ENCODE measurements at places on chromosomes 2 and 18.
A peak's percentile ranks its signal among the peaks of the same experiment; 100 is the strongest.

DNA sequence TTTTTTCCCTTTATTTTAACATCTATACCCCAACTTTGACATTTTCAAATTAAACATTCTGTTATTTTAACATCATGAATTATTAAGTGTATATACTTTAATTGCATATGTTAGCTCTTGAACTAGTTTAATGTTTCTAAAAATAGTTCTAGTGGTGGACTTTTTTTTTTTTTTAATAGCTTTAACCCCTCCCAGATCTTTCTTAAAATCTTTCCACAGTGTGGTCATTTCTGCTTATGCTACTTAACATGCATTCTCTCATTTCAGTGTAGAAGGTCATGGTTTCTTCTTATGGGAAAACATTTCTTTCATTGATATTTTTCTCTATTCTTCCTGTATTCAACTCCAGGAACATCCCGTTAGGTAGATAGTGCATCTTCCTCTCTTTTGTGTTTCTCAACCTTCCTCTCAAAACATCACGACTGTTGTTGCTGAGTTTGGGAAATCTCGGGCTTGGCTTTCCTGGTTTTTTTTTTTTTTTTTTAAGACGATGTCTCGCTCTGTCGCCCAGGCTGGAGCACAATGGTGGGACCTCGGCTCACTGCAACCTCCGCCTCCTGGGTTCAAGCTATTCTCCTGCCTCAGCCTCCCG lies 849 bp upstream of the TMEM18 start:
- no peak for DNase-seq

GRCh38 chr2:219844401-219845091 lies 217.1 kb downstream of the SLC4A3 start:
- DNase-seq: no peak

DNA sequence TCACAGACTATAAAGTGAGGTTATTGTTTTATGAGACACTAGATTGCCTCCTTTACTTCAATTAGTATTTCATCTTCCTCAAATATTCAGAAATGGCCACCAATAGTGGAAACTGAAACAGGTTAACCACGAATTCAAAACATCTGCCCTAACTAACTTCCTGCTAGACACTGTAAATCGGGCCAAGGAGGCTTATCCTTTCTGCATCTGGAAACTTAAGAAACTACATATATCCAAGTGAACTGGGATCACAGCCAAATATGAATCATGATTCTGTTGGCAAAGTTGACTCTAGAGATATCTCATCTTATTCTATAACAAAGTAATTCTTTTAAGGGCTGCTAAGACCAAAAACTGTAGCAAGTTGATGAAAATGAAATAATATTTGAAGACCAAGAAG lies 136.6 kb upstream of the ZC3H15 start:
- no peak for DNase-seq

DNA sequence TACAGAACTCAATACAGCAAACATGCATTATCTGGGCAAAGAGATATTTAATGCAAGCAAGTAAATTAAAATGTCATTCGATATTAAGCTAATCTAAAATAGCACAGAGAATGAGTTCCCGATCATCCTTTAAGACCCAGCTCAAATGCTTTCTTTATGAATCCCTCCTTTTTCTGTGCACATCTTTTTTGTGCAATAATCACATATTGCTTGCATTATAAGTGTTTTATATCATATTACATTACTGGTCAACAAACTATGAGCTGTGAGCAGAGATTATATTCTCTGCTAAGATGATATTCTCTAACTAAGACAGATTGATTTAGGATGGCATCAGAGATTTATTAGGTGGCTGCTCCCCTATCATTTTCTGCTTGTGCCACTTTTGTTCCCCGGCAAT lies 146.1 kb downstream of the ERBB4 start:
- DNase-seq: no peak

- no peak for DNase-seq
Observed at GRCh38 chr2:69083235-69083748, 70.3 kb downstream of the ANTXR1 start.

GRCh38 chr18:55390898-55391297 lies 197.1 kb downstream of the TCF4 start:
- no peak for DNase-seq

DNA sequence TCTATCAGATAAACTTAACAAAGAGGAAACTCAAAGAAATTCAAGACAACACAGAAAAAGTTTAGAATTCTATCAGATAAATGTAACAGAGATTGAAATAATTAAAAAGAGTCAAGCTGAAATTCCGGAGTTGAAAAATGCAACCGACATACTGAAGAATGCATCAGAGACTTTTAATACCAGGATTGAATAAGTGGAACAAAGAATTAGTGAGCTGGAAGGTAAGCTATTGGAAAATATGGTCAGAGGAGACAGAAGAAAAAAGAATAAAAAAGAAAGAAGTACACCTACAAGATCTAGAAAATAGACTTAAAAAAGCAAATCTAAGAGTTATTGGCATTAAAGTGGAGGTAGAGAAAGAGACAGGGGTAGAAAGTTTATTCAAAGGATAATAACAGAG lies 88.0 kb downstream of the ATP8B1 start:
- DNase-seq: no peak

- DNase-seq: no peak
Observed at GRCh38 chr2:23200787-23201114, 184.2 kb upstream of the KLHL29 start.

- DNase-seq: no peak
Observed at GRCh38 chr2:9574331-9574730, 18.7 kb upstream of the ADAM17 start.

DNA sequence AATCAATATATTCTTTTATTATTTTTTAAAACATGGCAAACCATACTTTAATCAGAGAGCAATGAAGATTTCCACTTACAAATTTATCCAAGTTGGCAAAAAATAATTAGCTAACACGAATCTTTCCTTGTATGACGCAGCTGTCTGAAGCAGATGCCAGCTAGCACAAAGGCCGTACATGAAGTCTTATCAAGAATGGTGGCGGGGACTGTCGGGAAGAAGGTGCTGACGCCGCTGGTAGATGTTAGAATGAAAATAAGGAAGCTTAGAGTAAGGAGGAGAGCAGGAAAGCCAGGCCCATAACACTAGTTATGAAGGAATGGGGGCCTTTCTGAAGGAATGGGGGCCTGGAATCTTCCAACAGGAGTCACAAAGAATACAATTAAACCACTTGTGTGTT lies 96.7 kb downstream of the ZNF516 start:
- DNase-seq: no peak

DNA sequence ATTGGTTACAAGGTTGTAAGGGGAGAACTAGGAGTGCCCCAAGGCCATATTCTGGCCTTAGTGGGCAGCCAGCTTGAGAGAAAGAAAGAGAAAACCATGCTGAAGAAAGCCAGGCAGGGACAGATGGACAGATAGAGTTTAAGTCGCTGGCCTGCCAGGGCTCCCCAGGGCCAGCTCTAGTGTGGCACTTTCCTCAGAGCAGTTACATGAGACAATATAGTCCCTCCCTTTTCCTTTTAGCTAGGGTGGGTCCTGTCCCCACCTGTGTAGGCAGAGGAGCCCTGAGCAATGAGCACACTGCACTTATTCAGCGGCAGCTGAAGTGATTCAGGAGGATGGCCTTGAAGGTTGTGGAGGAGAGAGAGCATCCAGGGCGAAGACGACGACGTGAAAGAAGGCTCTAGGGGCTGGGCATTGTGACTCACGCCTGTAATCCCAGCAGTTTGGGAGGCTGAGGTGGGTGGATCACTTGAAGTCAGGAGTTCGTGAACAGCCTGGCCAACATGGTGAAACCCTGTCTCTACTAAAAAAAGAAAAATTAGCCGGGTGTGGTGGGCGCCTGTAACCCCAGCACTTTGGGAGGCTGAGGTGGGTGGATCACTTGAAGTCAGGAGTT lies 152.0 kb upstream of the SLC1A4 start:
- no peak for DNase-seq

- no peak for DNase-seq
Observed at GRCh38 chr2:56102866-56103265, 80.9 kb upstream of the CCDC85A start.

GRCh38 chr2:20062615-20063545 lies 11.5 kb upstream of the LAPTM4A start:
- peak; percentile 52 for DNase-seq

- no peak for DNase-seq
Observed at GRCh38 chr2:153287109-153287801, 191.3 kb downstream of the RPRM start.
